Thoracic aorta (tissue), 2 donors: ENCODE measurements at places on chromosomes 13 and 19. TPM values are rescaled to one million over a fixed set of nuclear protein-coding genes. Genes with fewer than 3 reads are reported as not detected.

Gene CYP2A7
- not detected for total RNA-seq

Gene IL17D
- 10.3 TPM for total RNA-seq

Gene KASH5
- not detected for total RNA-seq

Gene ZNF525
- total RNA-seq: 4.9 TPM

Gene CLEC4M
- not detected for total RNA-seq

Gene RNF225
- total RNA-seq: not detected

- H3K4me3 ChIP-seq: no peak overlapping the region
- no peaks in the 10 kb centered on the region for H3K36me3 ChIP-seq
- no peak overlapping the region for H3K27ac ChIP-seq
- no peaks in the 10 kb centered on the region for H3K4me1 ChIP-seq
- H3K27me3 ChIP-seq: no peaks in the 10 kb centered on the region
- no peak for DNase-seq
Observed at GRCh38 chr13:90414691-90415596, 932.5 kb upstream of the MIR17HG start.

GRCh38 chr13:63999614-64000305, 2584.1 kb upstream of the PCDH20 start:
- no peaks in the 10 kb centered on the region for H3K36me3 ChIP-seq
- H3K4me3 ChIP-seq: no peak overlapping the region
- no peak overlapping the region for H3K27ac ChIP-seq
- H3K27me3 ChIP-seq: no peaks in the 10 kb centered on the region
- H3K4me1 ChIP-seq: no peaks in the 10 kb centered on the region

DNA sequence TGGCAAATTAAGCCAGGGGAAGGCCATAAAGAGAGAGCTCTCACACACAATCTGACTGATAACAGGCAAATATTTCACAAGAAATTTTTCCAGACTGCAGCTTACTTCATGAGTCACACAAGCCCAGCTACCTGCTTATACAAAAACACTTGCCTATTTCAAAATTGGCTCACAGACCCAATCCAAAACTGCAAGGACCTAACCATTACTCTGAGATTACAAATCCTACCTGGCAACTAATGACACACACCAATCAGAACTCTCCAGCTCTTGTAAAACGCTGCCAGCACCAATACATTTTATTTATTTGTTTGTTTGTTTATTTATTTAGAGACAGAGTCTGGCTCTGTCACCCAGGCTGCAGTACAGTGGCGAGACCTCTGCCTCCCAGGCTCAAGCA, 18.1 kb upstream of the ZFP82 start:
- no peak overlapping the region for H3K27ac ChIP-seq
- no peaks in the 10 kb centered on the region for H3K27me3 ChIP-seq
- H3K4me3 ChIP-seq: no peak overlapping the region
- H3K4me1 ChIP-seq: no peaks in the 10 kb centered on the region
- H3K36me3 ChIP-seq: no peaks in the 10 kb centered on the region

- DNase-seq: no peak
- no peaks in the 10 kb centered on the region for H3K27me3 ChIP-seq
- H3K4me1 ChIP-seq: no peaks in the 10 kb centered on the region
- H3K27ac ChIP-seq: no peak overlapping the region
Observed at GRCh38 chr13:25046274-25046984, 49.5 kb upstream of the PABPC3 start.

DNA sequence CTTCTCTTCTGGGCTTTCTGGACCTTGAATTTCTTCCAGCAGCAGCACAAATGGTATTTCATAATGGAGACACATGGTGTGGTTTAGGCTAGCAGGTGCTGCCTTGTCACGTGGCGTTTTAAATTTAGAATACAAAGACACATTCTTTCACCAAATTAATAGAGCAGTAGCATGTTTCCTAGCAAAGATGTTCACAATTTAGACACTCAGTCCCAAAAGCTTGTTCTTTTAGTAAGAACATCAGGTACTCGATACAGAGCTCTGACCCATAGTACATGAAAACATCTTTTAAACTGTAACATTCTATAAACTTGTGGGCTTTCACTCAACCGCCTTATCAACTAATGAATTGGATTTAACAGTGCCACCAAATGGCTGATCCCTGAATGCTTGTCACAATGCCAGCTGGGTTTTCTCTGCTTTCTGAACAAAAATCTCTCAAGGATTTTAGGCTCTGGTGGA, 290.1 kb downstream of the DCLK1 start:
- no peaks in the 10 kb centered on the region for H3K36me3 ChIP-seq
- no peaks in the 10 kb centered on the region for H3K27me3 ChIP-seq
- H3K27ac ChIP-seq: no peak overlapping the region
- H3K4me3 ChIP-seq: no peak overlapping the region

DNA sequence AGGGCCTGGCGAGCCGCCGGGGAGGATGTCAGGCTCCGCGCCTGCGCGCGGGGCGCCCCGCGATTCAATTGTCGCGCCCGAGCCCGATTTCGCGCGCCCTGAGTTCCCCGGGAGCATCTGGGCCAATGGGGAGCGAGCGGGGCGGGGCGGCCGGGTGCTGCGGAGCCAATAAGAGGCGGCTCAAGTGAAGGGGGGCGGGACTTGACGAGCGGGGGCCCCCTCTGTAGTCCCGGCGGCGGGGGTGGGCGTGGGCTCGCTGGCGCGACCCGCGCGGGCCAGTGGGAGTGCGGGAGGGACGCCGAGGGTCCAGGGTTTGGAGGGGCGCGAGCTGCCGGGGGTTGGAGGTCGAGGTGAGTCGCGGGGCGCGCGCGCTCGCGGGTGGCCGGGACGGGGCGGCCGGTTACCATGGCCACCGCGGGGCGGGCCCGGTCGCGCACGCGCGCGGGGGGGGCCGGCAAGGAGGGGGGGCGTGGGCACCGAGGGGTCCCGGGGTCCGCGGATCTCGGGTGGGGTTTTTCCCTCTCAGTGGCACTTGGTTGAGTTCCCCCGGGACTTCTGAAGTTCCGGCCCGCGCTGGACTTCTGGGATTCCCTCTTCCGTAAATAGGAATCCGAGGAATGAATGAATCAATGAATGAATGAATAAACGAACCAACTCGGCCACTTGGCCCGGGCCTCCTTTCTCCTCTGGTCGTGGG, 744 bp downstream of the UHRF1 start:
- H3K27ac ChIP-seq: no peak overlapping the region
- H3K4me1 ChIP-seq: peaks cover 35% of the 10 kb centered on the region
- peak overlapping the region; percentile 82 for H3K4me3 ChIP-seq
- peak; percentile 67 for DNase-seq

DNA sequence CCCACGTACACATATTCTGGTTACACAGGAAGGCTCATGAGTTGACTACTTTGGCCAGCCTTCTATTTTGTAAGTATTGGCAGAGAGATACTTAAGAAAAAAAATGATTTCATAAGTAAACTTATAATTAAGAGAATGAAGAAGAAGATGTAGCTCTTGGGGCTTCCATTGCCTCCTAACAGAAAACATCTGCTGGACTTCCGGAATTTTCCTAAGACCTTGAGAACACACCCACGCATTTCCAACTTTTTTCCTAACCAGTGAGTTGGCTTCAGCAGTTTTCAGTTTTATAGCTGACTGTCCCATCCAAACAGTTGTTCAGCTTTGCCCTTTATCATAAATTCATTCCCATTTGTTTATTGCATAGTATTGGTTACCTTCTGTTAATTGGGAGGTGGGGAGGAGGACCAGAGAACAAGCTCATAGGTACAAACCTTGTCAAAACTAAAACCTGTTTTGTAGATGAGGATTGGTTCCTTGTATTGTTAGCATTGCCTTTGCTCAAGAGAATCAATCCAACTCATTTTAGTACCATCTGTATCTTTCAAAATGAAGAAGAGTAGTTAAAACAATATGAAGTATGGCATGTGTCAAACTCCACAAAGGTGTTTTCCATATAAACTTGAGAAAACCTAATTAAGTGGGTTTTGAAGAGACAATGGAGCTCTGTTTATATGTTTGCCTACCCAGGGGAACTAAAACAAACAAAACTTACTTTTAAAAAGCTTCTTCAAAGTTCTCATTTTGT, 93.9 kb downstream of the COL4A2 start:
- no peaks in the 10 kb centered on the region for H3K36me3 ChIP-seq
- peaks cover 54% of the 10 kb centered on the region for H3K4me1 ChIP-seq
- no peaks in the 10 kb centered on the region for H3K27me3 ChIP-seq
- no peak overlapping the region for H3K4me3 ChIP-seq
- no peak for DNase-seq

GRCh38 chr19:16283210-16284061, 41.2 kb upstream of the KLF2 start:
- no peaks in the 10 kb centered on the region for H3K36me3 ChIP-seq
- peak; percentile 77 for DNase-seq
- H3K27me3 ChIP-seq: no peaks in the 10 kb centered on the region
- peaks cover 51% of the 10 kb centered on the region for H3K4me1 ChIP-seq

DNA sequence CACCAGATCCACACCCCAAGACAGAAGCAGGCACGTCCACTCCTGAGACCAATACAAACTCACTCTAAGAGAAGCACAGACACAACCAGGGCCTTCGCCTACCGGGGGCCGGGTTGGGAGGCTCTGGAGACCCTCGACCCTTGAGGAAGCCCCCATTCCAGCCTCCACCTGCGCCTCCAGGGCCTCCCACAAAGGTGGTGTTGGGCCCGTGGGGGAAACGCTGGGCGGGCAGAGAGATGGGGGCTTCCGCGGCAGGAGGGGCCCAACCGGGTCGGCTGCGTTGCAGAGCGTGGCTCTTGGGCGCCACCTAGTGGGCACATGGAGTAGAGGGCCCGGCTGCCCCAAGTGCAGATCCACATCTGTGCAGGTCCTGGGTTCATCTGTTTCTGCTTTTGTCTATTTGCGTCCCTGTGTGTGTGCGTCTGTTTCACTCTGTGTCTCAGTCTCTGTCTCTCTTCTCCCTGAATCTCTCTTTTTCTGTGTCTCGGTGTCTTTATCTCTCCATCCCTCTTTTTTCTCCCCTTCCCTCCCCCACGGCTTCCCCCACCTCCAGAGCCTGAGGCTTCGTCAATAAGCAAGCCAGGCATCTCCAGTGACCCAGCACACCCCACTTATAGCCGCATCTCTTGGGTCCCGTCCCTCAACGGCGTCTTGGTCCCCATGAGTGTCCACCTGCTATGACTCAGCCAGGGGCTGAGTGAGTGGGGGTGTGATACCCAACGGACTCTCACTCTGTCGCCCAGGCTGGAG, 10.5 kb upstream of the TINCR start:
- H3K4me1 ChIP-seq: peaks cover 4% of the 10 kb centered on the region
- no peaks in the 10 kb centered on the region for H3K36me3 ChIP-seq
- H3K27me3 ChIP-seq: no peaks in the 10 kb centered on the region
- peak overlapping the region; percentile 37 for H3K4me3 ChIP-seq

- no peaks in the 10 kb centered on the region for H3K27me3 ChIP-seq
- no peak overlapping the region for H3K4me3 ChIP-seq
- H3K4me1 ChIP-seq: peaks cover 18% of the 10 kb centered on the region
- DNase-seq: no peak
Observed at GRCh38 chr13:36355632-36356031, 9.4 kb upstream of the SPART start.

GRCh38 chr13:51643882-51644281, 59.6 kb downstream of the WDFY2 start:
- DNase-seq: no peak
- no peaks in the 10 kb centered on the region for H3K36me3 ChIP-seq
- H3K27ac ChIP-seq: no peak overlapping the region

- H3K4me1 ChIP-seq: peaks cover 24% of the 10 kb centered on the region
- no peak for DNase-seq
- no peak overlapping the region for H3K27ac ChIP-seq
- H3K27me3 ChIP-seq: no peaks in the 10 kb centered on the region
Observed at GRCh38 chr19:16452325-16452724, 19.4 kb downstream of the EPS15L1 start.

DNA sequence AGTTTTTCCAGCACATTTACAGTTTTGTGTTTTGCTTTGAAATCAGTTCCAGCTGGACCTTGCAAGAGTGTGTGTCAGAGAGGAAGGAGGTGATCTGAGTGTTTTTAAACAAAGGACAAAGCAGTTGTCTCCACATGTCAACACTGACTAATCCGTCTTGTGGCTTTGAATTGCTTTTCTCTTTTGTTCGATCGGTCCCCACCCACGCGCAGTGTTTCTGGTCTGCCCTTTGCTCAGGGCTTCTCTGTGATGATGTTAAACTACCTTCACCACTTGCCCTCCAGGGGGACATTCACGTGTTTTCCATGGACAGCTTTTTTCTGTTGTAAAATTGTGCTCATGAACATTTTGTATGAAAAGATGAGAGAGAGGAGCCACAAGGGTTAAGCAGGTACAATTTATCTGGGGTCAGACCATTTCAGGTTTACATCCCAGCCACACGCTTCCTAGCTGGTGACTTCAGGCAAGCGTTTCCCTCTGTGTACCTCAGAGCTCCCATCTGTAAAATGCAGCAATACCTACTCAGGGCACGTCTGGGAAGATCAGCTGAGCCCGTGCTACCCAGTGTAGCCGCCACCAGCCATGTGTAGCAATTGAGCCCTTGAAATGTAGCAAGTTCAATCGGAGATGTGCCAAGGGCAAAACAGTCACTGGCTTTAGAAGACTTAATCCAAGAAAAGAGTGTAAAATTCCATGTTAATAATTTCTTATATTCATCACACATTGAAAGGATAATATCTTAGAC, 13.5 kb upstream of the PLA2G4C start:
- no peak overlapping the region for H3K4me3 ChIP-seq
- peaks cover 4% of the 10 kb centered on the region for H3K36me3 ChIP-seq
- H3K27ac ChIP-seq: no peak overlapping the region
- H3K4me1 ChIP-seq: no peaks in the 10 kb centered on the region
- no peaks in the 10 kb centered on the region for H3K27me3 ChIP-seq
- no peak for DNase-seq

GRCh38 chr19:34502582-34503411, 21.2 kb downstream of the WTIP start:
- H3K27me3 ChIP-seq: no peaks in the 10 kb centered on the region
- H3K4me1 ChIP-seq: peaks cover 3% of the 10 kb centered on the region
- H3K27ac ChIP-seq: no peak overlapping the region
- H3K36me3 ChIP-seq: peaks cover 2% of the 10 kb centered on the region
- no peak overlapping the region for H3K4me3 ChIP-seq

DNA sequence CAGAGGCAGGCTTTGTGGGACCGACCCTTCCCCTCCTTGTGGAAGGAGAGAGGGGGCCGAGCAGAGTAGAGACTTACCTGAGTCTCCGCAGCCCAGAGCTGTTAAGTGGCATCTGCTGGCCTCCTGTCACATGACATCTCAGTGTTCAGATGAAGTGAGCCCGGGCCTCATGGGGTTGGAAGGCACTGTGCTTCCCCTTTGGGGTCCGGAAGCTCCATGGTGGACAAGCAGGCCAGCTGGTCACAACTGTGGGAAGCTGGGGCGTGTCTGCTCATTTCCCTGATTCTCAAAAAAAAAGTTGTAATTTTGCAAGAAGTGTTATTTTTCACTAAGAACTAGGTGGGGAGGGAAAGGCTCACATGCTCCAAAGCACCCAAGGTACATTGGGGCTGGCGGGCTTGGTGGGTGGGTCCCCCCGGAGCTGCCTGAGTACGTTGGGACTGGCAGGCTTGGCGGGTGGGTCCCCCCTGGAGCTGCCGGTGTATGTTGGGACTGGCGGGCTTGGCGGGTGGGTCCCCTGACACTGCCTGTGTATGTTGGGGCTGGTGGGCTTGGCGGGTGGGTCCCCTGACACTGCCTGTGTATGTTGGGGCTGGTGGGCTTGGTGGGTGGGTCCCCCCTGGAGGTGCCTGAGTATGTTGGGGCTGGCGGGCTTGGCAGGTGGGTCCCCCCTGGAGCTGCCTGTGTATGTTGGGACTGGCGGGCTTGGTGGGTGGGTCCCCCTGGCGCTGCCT, 18.2 kb upstream of the DCUN1D2 start:
- H3K36me3 ChIP-seq: peaks cover 41% of the 10 kb centered on the region
- H3K27me3 ChIP-seq: no peaks in the 10 kb centered on the region
- DNase-seq: no peak
- no peak overlapping the region for H3K4me3 ChIP-seq

GRCh38 chr13:83958531-83958930, 76.3 kb upstream of the SLITRK1 start:
- no peak overlapping the region for H3K27ac ChIP-seq
- no peaks in the 10 kb centered on the region for H3K27me3 ChIP-seq
- H3K4me3 ChIP-seq: no peak overlapping the region
- no peaks in the 10 kb centered on the region for H3K4me1 ChIP-seq
- no peak for DNase-seq
